Kidney epithelial cell (primary cell): ENCODE measurements at places on chromosomes 11 and 22. TPM values are rescaled to one million over a fixed set of nuclear protein-coding genes. Genes with fewer than 3 reads are reported as not detected.

DNA sequence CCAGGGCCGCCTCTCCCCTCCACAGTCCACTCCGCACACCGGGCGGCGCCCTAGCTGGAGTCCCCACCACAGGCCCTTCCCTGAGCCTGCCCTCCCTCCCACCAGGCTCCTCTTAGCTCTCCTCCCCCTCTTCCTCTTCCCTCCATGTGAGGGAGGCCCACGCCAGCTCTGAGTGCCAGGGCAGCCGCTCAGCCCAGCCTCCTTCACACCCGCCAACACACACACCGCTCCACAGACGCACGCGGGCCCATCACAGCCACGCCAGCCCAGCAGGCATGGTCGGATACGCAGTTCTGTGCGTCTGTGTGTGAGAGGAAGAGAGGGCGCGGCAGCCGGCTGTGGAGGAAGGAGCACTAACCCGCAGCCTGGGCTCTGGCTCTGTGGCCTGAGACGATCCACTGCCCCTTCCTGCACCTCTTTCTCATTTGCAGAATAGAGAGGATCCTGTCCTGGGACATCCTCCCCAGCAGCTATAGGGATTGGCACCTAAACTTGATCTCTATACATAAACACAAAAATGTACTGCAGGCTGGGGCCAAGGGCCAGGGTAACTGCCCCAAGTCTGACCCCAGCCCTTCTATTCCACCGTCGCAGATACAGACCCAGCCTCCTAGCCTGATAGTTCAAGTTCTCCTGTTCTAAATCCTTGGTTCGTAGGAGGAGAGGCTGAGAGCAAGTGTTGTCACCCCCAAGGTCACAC, 3.5 kb downstream of the CHRM4 start:
- no peak for DNase-seq

GRCh38 chr11:26623076-26623659, 51.1 kb upstream of the MUC15 start:
- DNase-seq: no peak

DNA sequence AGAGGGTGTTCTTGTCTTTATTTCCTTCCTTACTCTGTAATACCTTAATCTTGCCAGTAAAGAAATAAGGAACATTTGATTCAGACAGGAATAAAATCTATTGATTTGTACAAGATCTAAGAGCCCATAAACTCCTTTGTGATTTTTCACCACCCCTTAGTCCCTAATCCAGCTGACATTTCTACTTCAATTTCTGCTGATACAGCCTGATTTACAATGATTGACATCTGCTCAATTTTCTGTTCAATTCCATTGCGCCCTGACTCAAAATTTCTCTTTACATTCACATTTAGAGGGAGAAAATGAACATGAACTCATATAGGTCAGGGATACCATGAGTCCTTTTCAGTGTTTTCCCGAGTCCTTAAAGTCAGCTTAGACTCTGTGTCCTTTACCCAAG, 27.2 kb upstream of the TMEM123 start:
- no peak for DNase-seq

- DNase-seq: no peak
Measured at GRCh38 chr11:114167771-114168448, 108.4 kb downstream of the ZBTB16 start.

Gene AHNAK
- total RNA-seq: 224 and 226 TPM in 2 replicates

GRCh38 chr11:36010010-36010740, 66.3 kb downstream of the LDLRAD3 start:
- no peak for DNase-seq
